ENCODE measurements at places on chromosomes 12 and 14.

DNA sequence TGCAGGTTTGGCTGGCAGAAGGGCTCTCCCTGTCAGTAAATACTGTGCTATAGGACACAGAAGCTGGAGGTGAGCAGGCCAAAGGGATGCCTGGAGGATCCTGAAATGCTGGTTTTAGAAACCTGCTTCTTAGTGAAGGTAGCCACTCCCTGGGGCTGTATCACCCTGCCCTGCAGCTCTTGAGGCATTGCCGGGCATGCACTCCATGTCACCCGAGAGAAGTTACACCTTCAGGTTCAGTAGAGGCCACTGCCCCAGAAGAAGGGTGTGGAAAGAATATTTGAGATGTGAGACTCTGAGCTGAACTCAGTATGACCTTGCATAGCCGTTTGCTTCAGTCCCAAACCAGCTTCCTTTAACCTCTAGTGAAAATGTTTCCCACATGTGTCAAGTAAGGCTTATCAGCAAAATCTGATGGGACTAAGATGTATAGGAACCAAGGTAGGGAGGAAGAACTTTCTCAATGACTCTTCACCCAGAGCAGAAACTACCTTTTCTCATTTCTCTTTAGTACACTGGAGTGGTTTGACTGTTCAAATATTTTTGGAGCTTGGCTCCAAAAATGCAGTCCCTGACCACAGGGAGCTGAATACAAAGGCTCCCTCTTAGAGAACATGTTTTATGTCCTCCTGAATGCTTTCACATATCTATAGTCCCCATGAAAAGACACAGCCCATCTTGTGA lies 164.5 kb upstream of the DYRK2 start:
- DNase-seq = no peak

DNA sequence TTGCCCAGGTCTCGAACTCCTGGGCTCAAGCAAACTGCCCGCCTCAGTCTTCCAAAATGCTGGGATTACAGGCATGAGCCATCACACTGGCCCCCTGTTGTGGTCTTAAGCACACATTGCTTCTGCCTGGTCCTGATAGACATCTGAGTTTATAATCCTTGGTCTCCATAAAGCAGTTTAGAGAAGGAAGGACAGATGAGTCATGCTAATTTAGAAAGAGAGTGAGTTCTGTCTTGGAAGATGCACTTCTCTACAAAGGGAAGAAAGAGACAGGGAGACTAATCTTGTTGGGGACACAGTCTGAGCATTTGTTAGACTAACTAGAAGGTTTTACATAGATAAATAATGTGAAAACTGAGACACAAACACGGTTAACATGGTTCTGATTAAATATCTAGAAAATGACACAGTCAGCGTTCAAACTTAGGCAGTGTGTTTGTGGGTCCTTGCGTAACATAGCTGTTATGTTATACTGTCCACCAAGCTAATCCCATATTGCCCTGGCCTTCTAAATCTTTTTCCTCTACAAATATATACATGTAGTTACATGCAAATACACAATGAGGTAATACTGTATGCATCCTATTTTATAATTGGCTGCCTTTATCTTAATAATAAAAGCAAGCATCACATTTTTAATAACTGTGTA lies 31.0 kb downstream of the SAMD4A start:
- no peak for DNase-seq

GRCh38 chr12:103901518-103902173 lies 28.6 kb upstream of the HSP90B1 start:
- no peak for DNase-seq

DNA sequence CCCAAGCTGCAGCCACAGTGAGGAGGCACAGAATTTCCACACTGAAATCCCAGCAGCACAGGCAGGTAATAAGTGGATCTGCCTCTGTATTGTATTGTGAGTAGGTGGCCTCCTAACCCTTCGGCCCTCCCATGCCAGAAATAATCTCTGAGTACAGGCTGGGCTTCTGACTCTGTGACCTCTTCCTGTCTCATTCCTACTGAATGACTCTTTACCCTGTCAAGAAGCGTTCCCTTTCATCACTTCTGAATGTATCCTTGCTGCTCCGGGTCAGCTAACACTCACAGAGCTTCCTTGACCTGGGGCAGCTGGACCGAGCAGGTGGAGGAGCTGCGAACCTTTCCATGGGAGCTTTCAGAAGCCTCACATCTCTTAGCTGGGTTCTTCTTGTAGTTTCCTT lies 119.6 kb downstream of the SLC8A3 start:
- no peak for DNase-seq

- no peak for DNase-seq
Observed at GRCh38 chr14:93375673-93376156, 28.7 kb downstream of the COX8C start.

- DNase-seq = no peak
Observed at GRCh38 chr12:92289629-92290349, 144.1 kb upstream of the BTG1 start.

GRCh38 chr12:3892631-3893030 lies 19.4 kb upstream of the PARP11 start:
- no peak for DNase-seq

- DNase-seq = no peak
Observed at GRCh38 chr12:89453121-89453978, 71.2 kb downstream of the GALNT4 start.

- no peak for DNase-seq
Observed at GRCh38 chr14:96191353-96191752, 13.3 kb upstream of the BDKRB2 start.

DNA sequence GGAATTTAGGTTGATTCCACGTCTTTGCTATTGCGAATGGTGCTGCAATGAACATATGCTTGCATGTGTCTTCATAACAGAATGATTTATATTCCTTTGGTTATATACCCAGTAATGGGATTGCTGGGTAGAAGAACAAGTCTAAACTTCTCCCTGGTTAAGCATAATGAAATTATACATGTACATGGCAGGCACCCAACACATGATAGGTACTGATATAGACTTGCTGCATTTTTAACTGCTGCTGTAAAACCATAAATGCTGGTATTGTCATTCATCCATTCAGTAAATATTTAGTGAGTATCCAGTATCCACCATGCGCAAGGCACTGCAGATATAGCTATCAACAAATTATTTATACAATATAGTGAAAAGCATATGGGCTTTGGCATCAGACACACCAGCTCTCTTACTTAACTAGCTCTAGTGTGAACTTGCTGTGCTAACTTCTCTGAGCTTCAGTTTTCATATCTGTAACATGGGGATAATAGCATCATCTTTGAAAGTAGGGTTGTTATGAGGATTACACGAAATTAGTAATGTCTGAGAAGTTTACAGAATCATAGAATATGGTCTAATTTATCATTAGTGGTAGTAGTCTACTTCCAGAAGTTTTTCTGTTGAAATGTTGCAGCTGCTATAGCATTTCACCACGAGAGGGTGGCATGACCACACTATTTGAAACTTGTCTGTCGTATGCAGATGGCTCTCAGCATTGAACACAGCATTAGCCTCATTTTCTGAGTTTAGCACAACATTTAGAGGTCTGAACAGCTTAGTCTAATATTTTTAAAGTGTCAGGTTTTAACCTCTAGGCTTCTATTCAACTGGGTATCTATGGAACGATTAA lies 32.0 kb upstream of the SEL1L start:
- no peak for DNase-seq

- DNase-seq = no peak
Observed at GRCh38 chr12:98154850-98155249, 360.5 kb upstream of the TMPO start.

- DNase-seq = no peak
Observed at GRCh38 chr12:132583411-132583710, 27.0 kb downstream of the LRCOL1 start.

DNA sequence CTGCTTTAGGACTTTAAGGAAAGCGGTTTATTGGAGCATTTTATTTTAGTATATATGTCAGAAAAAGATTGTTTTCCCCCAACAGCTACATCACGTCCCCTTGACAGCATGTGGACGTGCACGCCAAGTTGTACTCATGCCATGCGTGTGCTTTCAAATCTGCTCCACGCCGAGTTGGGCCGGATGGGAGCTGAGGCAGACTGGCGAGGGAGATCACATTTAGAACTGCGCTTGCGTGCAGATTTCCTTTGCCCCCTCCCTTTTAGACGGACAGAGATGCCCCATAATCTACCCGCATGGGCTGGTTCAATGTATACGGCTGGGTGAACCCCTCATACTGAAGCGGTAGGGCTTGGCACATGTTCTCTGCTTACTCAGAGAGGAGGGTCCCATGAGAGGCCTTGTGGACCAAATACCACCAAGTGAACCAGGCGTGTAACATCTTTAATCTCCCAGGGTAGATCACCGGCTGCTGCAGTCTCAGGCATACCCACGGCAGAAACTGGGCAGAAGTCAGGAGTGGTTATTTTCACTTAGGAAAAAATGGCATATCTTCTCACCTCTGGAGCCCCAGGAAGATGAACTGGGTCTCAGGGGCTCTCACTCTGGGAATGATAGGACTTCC lies 92.1 kb downstream of the ESR2 start:
- DNase-seq = no peak

DNA sequence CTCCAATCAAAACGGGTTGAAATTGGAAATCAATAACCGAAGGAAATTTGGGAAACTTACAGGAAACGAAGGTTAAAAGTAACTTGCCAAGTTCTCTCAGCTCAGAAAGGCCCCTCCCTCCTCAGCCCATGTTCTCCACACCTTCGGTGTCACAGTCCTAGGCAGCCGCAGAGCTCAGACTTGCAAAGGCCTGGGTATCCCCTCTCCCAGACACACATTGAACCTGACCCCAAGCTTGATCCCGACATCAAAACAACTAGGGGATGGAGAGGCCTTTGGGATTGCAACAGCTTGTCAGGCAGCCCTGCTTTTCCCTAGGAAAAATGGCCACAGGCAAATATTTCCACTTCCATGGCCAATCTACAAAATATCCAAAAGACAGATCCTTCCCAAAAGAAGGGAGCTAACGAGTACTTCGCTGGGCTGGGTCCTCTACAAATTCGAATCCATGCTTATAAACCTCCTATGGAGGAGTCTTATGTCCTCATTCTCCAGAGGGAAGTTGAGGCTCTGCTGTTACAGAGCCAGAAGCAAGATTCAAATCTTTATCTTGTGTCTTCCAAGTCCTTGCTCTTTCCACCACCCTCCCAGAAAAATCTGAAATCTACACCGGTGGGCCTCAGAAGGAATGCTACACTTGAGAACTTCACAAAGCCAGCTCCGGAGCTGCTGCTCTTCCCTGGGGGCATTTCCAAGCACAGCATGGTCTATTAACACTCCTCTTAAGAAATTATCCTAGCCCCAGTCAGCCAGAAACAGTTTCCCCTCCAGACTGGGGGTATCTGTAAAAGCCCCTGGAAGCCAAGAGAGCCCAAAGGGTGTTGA lies 35.7 kb upstream of the PNMA1 start:
- no peak for DNase-seq

DNA sequence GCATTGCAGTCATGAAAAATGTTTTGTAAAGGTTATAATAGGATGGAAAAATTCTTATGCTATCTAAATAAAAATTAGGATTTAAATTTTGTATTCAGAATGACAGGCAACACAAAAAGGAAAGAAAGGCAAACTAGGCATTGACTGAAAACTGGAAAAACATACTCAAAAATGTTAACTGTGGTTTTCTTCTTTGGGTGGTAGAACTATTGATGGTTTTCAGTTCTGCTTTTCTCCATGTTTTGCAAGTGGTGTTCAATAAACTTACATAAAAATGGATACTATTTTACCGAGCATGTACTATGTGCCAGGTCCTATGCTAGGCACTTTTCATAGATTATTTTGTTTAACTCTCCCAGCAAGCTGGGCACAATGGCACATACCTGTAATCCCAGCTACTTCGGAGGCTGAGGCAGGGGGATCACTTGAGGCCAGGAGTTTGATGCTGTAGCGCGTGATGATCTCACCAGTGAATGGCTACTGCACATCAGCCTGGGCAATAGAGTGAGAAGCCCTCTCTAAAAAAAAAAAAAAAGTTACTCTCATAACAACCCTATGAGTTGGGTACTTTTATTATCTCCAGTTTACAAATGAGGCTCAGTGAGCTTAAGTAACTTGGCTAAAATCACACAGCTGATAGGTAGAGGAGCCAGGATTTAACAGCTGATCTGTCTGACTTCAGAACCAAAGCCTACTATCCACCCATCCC lies 26.3 kb upstream of the TCP11L2 start:
- no peak for DNase-seq

- no peak for DNase-seq
Observed at GRCh38 chr14:54893151-54893760, 9.4 kb downstream of the GCH1 start.

GRCh38 chr12:81141217-81141616 lies 63.3 kb downstream of the ACSS3 start:
- no peak for DNase-seq

GRCh38 chr12:128790221-128790620 lies 33.5 kb downstream of the SLC15A4 start:
- no peak for DNase-seq

DNA sequence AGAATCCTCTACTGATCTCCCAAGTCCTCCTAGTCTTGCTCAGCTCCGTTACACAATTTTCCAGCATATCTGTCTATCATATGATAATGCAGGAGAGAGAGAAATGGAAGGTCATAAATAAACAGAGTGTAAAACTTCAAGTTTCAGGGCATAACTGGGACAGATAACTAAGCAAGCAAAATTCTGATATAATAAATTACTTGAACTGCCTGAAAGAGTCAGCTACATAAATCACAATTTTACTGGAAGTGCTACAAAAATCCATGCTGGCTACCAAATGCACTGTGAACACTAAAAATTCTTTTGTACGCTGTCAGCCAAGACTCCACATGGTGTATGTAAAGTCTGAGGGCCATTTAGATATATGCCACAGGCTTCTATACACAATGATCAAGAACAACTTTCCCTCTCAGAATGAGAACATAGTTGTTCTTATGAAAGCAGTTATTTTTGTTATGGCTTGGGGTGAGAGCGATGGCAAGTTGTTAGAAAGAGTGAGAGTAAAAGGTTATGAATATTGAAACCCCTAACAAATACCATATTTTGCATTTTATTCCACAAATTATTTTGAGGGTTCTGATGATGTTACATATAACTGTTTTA lies 41.1 kb downstream of the GRIP1 start:
- no peak for DNase-seq

GRCh38 chr12:82780517-82780916 lies 93.8 kb downstream of the TMTC2 start:
- no peak for DNase-seq

- no peak for DNase-seq
Observed at GRCh38 chr12:106634206-106634605, 51.4 kb downstream of the RFX4 start.
